Stimulated activated CD4-positive, alpha-beta T cell treated with anti-CD3 and anti-CD28 coated beads, TNF-alpha, amount 100 ng/mL, for 1 hour (primary cell): ENCODE measurements at places on chromosomes 16 and 17.

DNA sequence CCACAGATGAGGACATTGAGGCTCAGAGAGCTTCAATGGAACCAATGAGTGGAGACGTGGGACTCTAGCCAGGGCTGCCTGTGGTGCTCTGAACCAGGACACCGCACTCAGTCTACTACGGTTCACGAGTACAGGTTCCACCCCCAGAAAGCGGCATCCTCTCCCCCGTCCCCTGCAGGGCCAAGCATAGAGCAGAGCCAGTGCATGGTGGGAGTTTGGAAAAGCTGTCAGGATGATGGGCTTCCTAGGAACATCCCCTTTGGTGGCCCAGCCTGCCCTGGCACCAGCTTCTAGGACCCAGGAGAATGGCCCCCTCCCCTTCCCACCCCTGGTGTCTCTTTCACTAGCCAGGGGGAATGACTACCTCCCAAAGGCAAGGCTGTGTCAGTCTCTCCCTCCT is 8.4 kb downstream of the ZNF319 start:
- DNase-seq, result no peak

DNA sequence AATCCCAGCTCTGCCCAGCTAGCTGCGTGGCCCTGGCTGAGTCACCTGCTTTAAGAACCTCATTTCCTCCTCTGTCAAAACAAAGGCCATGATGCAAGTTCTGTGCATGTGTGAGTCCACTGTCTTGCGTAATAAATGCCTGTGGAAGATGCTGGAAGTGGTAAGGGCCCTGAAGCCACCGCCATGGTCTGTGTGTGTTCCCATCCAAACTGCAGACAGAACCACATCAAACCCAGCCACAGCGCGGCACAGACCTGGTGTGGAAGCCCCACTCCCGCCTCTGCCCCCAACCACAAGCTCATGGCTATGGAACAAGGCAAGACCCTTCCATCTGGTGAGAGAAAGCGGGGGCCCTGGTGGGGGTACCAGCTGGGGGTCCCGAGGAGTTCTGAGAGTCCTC is 26.0 kb downstream of the NECAB2 start:
- DNase-seq, result no peak

DNA sequence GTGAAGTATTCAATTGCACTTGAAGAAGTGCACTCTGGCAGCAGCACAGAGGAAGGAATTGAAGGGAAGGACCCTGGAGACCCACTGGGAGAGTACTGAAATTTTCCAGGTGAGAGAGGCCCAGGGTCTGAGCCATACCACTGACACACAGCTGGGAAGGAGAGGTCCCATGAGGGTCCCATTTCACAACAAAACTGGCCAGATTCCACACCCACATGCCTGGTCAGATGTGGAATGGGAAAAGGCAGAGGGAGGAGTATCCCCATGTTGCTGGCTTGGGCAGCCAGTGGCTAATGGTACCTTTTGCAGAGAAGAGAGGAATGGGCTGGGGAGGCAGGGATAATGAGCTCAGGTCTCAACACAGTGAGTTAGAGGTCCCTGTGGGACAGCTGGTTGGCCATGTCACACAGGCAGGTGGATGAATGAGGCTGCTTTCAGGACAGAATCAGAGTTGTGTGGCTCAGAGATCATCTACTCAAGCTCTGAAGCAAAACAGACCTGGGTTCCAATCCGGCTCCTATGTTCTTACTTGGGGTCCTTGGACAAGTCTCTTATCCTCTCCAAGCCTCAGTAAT is 26.2 kb upstream of the NGFR start:
- no peak for DNase-seq

GRCh38 chr17:9219631-9220397 is 198.5 kb downstream of the NTN1 start:
- DNase-seq, result no peak

DNA sequence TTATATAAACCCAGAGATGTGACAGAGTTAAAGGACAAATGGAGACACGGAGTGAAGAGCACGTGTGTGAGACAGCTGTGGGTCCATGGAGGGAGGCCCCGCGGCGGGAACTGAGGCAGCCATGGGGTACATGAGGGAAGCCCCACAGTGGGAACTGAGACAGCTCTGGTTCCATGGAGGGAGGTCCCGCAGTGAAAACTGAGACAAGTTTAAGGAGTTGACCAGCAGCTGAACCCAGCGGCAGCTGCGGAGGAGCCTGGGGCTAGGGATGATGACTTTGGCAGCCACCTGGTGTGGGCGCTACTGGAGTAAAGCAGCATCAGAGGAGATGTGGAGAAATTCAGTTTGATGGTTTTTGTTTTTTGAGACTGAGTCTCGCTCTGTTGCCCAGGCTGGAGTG is 185.1 kb downstream of the RPTOR start:
- no peak for DNase-seq

- no peak for DNase-seq
Measured at GRCh38 chr16:31428638-31429247, 583 bp upstream of the COX6A2 start.

- no peak for DNase-seq
Measured at GRCh38 chr17:77131904-77132303, 8.9 kb upstream of the SEC14L1 start.

DNA sequence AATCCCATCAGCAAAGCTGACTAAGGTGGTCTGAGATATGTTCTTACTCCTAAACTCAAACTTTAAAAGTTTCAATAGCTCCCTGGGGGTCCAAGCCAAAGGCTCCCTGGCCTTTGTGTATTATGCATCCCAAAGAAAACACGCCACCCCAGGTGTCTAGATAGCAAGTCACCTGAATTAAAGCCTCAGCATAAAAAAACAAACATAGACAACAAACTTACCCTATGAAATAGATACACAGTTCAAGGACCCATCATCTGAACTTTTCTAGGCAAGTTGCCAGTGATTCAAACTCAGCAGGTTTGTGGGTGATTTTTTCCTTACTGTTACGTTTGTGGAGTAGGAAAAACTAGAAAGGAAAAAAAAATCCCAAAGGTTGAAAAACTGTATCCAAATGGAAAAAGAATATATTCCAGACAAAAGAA is 12.5 kb downstream of the CMTM3 start:
- no peak for DNase-seq

GRCh38 chr16:8996891-8997290 is 33.2 kb upstream of the USP7 start:
- no peak for DNase-seq

- no peak for DNase-seq
Measured at GRCh38 chr17:37493249-37494027, 3.7 kb downstream of the DUSP14 start.

DNA sequence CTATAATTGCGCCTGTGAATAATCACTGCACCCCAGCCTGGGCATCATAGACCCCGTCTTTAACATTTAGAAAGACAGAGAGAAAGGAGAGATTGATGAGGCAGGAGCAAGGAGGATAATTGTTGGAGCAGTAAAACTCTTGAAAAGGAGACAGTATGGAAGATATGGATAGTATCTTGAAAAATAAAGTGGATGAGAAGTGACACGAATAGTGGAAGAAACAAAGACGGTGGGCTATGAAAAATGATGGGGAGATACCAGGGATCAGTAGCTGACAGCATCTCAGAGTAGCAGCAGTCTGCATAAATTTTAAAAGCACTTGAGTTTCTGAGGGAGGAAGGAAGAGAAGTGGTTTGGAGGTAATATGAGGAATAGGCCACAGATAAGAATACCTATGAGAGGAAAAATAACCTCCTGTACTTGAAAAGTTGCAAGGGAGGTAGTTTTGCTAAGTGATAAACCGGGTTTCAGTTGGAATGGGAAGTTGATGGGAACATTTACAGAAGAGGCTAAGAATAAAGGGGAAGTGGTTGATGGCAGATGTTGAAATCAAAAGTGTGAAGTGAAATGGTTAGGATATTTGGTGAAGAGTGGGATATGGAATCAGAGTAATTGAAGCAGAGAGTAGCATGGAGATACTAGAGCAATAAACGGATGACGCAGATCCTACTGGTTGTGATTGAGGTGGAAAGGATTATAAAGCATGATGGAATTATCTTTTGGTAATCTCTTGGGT is 1.8 kb upstream of the PPM1D start:
- no peak for DNase-seq

- no peak for DNase-seq
Measured at GRCh38 chr17:35546487-35546886, 9.0 kb upstream of the SLFN12L start.

- no peak for DNase-seq
Measured at GRCh38 chr17:7313890-7314718, 1.1 kb downstream of the GPS2 start.

DNA sequence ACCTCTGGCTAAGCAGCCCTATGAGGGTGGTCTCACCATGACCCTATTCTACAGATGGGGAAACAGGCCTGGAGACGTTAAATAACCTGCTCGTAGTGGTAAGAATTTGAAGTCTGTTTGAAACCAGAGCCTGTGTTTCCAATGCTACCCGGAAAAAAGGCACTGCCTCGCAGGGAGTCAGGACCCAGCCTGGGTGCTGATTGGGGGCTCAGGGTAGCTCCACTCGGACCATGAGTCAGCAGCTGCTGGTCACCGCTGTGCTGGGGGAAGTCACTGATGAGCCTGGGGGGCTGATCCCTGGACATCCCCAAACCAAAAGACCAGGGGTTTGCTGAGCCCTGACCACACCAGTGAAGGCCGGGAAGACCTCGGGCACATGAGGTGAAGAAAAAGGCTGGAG is 9.4 kb upstream of the PLD6 start:
- no peak for DNase-seq

DNA sequence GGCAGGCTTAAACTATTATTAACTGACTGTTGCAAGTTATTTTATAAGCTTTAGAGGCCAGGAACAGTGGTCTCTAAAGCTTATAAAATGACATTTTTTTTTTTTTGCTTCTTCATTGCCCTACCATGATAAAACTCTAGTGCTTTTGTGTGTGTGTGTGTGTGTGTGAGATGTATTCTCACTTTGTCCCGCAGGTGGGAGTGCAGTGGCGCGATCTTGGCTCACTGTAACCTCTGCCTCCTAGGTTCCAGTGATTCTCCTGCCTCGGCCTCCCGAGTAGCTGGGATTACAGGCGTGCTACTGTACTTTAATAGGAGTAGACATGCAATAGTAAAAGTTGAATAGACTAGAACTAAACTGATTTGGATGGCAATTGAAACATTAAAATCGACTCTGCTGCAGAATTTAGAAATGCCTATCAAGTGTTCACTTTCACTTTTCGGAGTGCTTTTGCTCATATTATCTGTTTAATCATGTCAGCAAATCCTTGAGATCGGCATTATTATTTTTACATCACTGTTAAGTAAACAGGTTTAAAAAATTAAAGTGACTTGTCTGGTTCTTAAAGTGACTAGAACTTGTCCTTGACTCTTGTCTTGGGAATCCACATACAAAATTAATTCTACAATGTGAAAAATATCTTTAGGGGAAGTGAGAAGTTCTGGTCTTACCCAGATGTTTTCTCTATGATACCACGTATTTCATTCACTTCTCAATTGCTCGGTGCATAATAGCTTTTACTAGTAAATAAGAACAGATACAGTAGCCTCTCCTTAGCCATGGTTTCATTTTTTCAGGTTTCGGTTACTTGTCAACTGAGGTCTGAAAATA is 8.4 kb upstream of the PCTP start:
- no peak for DNase-seq

GRCh38 chr16:80599466-80599865 is 58.7 kb downstream of the DYNLRB2 start:
- no peak for DNase-seq

DNA sequence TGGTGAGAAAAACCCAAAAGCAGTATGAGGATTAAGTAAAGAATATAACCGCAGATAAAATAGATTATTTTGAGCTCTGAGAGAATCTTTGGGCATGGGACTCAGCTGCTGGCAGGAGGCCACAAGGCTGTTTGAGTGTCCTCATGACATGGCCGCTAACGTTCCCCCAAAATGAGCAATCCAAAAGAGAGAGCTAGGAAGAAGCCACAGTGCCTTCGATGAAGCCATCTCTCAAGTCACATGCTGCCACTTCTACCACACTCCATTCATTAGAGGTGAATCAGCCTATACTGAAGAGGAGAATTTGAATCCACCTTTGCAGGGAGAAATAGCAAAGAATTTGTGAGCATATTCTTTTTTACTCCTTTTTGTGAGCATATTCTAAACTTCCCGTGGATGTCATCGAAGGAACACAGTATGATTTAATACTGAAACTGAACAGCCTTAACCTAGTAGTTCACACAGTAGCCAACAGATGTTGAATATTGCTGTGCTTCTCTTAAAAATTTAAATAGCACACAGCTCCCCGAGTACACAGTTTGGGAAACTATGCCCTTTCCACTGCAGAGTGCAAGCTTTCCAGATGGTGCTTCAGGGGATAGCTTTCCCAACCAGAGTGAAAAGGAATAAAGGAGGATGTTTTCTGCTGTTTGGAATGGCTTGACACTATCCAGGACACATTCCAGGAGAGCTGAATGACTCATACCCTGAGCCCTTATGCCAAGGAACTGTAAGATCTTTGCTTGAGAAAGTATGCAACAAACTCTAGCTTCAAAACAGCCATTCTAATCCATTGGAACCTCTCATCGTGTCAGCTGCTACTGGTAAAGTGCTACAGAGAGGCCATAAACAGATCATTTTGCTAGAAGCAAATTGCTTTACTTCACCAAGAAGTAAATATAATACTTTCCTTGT is 33.9 kb downstream of the ANKFY1 start:
- DNase-seq, result no peak

DNA sequence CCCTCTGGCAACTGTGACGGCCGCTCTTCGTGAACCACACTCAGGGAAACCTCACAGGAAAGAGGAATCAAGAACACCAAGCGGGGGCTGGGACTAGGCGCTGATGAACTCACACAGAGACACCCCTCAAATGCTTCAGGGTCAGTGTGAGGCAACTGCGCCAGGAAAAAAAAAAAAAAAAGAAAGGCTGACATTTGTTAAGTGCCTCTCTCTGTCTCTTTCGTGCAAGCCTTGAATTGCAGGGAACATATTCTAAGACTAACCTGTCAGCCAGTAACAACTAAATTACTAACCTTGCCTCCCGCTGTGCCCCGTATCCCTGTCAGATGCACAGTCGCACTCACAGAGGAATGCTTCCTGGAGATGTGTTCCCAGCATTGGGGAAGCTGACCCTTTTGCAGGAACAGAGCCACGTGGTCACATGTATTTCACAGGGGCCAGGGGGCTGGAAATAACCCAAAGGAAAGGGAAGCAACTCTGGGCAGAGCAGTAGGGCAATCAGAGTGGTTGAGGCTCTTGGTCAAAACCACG is 247.8 kb downstream of the XYLT1 start:
- no peak for DNase-seq

DNA sequence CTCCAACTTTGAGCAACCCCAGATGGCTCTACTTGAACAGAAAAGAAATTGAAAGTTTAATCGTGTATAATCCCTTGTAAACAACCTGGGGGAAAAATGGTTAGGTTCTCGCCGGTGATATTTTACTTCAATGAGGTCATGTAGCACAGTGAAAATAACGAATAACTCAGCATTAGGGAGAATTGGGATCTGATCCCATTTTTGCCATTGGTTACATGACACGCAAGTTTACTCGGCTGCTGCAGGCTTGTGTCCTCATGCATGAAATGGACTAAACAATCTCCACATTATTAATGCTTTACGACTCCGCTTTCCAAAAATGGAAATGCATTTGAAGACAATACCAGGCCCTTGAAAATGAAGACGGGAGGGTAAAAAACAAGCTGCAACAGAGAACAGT is 45.5 kb upstream of the LRRC37A3 start:
- DNase-seq, result no peak

- no peak for DNase-seq
Measured at GRCh38 chr17:80169784-80170500, at the start of gene CARD14. TSS of gene CARD14 (plus strand) at chr17:80170030. CDS start at chr17:80181439, 11,409 bp downstream.

GRCh38 chr17:62637809-62638208 is 10.3 kb downstream of the MRC2 start:
- no peak for DNase-seq
